ENCODE measurements at places on chromosomes 11 and 22.

- DNase-seq: no peak
Observed at GRCh38 chr22:49966041-49966773, 5.6 kb downstream of the PIM3 start.

- no peak for DNase-seq
Observed at GRCh38 chr22:40324468-40325305, 21.6 kb upstream of the ADSL start.

GRCh38 chr22:49586873-49587272 lies 240.8 kb downstream of the BRD1 start:
- DNase-seq: no peak

DNA sequence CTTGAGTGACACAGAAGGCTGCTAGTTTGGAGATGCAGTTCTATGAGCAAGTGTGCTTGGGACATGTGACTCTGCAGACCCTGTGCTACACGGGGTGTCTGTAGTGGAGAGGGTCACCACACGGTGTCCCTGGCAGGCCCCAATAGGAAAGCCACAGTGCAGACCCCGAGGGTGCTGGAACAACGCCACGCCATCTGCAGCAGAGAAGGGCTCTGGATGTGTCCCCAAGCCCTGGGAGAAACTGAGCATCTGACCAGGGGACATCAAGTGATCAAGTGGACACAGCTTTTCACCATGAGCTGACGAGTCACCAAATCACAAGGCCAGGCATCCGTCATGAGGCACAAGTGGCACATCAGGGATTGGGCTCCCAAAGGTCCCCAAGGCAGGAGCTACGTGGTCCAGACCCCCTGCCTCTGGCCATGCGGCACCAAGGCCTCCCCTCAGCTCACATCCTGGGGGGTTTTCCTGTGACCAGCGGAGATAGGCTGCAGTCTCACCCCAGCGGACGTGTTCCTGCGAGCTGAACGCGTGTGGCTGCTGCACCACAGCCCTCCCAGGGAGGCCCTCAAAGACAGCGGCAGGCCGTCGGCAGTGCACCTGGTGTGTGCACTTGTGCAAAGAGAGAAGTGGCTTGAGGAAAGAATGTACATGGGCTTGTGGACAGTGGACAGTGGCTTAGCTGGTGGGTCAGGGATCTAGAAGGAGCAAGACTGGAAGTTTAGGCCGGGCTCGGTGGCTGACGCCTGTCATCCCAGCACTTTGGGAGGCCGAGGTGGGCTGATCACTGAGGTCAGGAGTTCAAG lies 96.7 kb downstream of the RPS6KA4 start:
- DNase-seq: no peak

GRCh38 chr11:70496591-70497535 lies 98.5 kb downstream of the CTTN start:
- DNase-seq: no peak

DNA sequence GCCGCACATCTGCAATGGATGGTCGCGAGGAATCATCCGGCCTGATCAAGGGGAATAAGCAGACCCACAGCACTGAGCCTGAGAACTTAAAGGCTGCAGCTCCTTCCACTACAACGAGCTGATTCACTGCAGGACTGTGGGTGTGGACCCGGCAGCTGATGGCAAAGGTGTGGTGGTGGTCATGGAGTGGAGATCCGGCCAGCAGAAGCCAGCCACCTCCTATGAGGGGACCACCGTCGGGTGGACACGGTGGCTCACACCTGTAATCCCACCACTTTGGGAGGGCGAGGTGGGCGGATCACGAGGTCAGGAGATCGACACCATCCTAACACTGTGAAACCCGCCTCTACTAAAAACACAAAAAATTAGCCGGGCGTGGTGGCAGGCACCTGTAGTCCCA lies 66.4 kb downstream of the DGCR2 start:
- DNase-seq: no peak

Measured in AG04450 (cell line).